NCI-H2081 treated with DMSO at 0.1 percent for 48 hours (cell line): ENCODE measurements at places on chromosomes 12 and 14.
A peak's percentile ranks its signal among the peaks of the same experiment; 100 is the strongest.

- no peak for DNase-seq
Measured at GRCh38 chr14:92974541-92975345, 51.8 kb downstream of the CHGA start.

DNA sequence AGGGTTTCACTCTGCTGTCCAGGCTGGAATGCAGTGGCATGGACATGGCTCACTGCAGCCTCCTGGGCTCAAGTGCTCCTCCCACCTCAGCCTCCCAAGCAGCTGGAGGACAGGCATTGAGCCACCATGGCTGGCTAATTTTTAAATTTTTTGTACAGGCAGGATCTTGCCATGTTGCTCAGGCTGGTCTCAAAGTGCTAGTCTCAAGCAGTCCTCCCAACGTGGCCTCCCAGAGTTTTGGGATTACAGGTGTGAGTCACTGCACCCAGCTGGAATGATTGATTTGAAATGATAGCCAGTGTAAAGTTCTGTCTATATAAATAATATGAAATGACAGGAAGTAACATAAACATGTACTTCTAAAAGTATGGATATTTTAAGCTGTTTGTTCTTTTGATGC lies 172.7 kb downstream of the FUT8 start:
- DNase-seq: no peak

DNA sequence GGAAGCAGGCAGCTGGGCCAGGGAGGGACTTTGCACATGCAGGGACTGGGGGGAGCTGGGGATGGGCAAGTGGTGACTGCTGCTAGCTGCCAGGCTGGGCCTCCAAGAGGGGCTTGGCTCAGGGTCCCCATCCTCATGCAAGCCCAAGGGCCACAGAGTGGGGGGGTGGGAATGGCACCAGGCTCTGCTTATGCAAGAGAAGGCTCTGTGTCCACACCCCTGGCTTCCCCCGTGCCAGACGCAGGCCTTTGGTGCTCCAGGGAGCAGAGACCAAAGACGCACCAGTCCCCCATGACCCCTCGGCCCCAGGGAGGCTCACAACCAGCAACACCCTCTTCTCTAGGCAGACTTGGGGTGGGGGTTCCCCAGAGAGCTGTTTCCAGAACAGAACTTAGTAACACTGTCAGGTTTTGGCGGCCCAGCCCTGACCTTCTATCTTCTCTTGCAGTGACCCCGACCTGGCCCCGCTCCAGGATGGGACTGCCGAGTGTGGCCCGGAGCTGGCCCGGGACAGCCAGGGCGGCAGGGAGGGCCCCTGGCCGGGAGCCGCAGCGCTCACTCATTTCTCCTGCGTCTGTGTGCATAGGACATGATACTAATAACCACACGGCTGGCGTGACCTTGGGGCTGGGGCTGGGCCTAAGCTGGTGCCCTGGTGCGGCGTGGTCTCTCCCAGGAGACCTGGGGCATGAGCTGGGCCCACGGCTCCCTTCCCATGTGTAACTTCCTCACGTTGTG lies 14.3 kb downstream of the XRCC3 start:
- DNase-seq: no peak

DNA sequence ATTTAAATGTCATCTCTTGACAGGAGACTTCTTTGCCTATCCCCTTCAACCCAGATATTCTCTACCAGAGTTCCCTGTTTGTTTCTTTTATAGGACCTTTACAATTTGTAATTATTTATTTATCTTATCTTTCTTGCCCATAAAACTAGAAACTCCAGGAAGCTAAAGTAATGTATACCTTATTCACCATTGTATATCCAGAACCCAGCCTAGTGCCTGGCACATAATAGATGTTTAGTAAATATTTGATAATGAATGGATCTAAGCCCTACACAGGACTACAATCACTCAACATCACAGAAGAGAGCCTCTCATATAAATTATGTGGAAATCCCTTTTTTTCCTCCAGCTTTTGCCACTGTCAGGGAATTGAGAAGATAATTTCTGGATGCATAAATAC lies 125.6 kb upstream of the CNOT2 start:
- no peak for DNase-seq

GRCh38 chr14:100313464-100314230 lies 7.4 kb upstream of the SLC25A29 start:
- no peak for DNase-seq

GRCh38 chr12:15741082-15741481 lies 48.1 kb downstream of the EPS8 start:
- no peak for DNase-seq

DNA sequence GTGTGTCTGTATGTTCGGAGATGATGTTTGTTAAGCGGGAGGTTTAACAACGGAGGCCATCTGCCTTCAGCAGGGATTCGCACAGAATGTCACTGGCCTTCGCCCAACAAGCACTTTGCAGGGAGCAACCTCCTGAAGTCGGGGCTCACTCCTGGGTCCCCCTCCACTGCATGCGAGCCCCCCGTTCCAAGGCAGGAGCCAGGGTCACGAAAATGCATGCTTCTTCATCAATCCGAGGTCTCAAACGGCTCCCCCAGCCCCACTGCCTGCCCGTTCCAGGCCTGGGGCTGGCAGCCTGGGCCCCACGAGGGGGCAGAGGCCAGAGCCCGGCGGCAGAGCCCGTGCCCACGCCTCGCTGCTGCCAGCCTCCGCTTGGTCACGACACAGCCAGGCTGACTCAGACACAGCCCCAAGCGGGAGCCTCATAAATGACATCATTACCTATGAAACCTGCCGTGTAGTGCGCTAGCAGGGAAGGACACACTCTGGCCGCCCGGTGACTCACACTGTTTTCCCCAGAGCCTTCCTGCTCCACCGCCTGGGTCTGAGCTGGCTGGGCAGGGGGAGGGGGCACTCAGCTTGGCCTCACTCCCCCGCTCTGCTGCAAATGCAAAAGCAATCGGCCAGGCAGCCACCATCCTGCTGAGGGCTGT lies 169.5 kb upstream of the RTL1 start:
- DNase-seq: no peak

GRCh38 chr12:56082967-56083366 lies 3.0 kb downstream of the ERBB3 start:
- DNase-seq: no peak

DNA sequence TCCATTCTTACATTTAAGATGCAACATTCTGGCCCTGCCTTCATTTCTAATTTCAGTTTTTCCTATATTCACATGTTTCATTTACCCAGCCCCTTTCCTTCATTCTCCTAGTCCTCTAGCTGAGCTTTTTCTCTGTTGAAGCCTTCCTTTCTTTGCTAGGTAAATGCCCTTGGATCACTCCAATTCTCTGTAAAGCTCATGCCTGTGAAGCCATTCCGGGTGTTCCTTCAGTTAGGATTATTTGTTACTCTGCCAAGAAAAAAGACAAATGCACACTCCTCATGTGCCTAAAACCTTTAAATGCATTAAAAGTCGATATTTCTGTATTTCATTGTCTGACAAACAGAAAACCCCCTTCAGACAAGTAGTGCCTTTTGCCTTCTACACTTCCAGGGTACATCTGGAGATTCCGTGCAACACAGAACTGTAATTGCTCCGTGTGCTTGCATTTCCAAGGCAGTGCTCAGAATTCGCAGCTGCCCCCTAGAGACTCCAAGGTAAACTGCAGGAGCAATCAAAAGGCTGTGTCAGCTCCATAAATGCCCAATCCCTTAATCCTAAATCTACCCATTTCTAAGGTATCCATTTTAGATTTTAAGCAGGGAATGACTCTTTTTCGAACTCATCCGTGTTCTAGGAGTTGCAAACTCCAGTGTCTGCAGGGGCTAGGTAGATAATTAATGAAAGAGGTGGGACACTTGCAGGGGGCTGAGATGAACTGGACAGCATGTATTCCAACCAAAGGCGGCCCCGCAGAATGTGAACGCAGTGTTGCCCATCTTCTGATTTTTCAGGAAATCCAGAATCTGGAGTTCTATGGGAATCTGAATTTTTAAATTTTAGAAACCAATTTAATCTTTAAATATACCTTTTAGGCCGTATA lies 320.2 kb downstream of the GRIN2B start:
- DNase-seq: peak; percentile 6

GRCh38 chr12:48358937-48359513 lies 8.3 kb upstream of the ZNF641 start:
- no peak for DNase-seq
